ENCODE measurements at places on chromosomes 3 and 15.

GRCh38 chr3:46496746-46497555, 825 bp upstream of the RTP3 start:
- no peak for DNase-seq

- peak; percentile 11 for DNase-seq
Observed at GRCh38 chr3:173502983-173503568, 105.5 kb downstream of the NLGN1 start.

DNA sequence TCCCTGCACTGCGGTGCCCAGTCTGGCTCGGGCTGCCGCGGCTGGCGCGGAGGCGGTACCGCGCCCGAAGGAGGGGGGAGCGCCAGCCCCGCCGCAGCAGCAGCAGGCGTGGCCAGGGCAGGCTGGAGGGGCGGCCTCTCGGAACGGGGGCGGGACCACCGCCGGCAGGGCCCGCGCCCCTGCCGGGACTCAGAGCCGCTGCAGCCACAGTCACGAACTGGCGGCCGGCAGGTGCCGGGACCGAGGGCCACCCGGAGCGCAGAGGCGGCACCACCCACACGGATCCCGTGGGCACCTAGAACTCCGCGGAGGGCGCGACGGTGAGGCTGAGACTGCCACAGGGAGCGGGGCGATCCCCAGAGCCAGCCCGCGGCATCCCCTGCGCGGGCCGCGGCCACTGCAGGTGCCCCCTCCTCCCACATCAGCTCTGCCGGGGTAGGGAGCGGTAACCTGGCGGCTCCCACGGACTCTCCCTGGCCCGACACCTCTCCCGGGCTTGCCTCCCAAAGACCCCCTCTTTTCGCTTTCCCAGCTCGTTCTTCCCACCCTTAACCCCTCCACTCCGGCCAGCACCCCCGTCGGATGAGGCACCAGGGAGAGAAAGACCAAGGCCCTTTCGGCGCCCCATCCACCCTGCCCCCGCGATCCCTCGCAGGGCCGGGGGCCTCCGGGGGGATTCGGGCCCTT, at the start of gene VWA5B2:
Gene VWA5B2 (plus strand): TSS at position 192 of the 687 bp plus-strand sequence. CDS start 944 bp downstream, outside the sequence.
- peak; percentile 72 for DNase-seq

DNA sequence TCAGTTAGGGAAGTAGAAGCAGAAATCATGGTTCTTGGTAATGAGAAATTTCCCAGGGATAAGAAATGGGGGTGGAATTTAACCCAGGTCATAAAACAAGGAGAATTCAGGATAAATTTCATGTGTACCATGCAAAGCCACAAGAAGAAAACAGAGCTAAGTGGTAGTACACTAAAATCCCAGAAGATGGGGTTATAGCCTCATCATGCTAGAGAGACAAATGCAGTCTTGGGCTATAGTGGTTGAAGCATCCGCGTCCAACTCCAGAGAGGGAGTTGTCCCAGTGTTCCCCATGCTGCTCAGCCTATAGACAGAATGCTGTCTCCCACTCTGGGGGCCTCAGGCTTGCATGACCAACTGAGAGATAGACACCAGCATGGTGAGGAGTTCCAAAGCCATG, 36.2 kb upstream of the CLRN1 start:
- DNase-seq, result no peak

DNA sequence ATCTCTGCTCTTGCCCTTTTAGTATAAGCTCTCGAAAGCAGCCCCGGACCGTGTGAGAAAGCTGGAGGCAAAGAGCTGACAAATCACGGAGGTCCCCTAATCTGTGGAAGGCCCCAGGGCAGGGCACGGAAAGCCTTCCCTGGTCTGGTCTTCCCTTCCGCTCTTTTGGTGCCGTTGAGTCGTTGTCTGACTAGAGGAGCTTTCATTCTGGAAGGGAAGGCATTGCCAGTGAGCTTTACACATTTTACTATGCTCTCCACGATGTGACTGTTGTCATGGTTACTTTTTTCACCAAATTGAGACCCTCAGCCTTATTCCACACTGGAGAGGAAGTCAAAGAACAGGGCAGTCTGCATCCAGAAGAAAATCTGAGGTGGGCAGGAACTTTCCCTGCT, 71.7 kb downstream of the CYP19A1 start:
- DNase-seq, result no peak

GRCh38 chr15:91290553-91290952, 190.5 kb downstream of the SV2B start:
- no peak for DNase-seq

GRCh38 chr3:87696124-87697013, 362.4 kb downstream of the CGGBP1 start:
- no peak for DNase-seq

- DNase-seq, result no peak
Observed at GRCh38 chr3:50926868-50927267, 252.1 kb downstream of the DOCK3 start.

DNA sequence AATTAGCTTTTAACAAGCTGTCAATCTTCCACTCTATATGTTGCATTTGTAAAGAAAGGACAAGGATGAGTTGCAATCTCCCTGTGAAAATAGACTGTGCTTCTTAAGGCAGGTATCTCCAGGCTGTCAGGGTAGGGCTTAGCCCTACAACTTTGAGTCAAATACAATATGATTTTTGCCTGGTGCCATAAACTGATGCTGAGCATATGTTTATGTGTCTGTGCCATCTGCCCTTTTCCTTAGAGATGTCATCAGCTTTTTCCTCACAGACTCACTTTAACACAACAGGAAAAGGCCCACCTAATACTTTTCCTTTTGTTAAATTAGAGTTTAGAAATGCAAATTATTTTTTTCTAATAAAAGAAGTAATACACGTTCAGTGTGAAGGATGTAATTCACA, 548.3 kb downstream of the NLGN1 start:
- no peak for DNase-seq

DNA sequence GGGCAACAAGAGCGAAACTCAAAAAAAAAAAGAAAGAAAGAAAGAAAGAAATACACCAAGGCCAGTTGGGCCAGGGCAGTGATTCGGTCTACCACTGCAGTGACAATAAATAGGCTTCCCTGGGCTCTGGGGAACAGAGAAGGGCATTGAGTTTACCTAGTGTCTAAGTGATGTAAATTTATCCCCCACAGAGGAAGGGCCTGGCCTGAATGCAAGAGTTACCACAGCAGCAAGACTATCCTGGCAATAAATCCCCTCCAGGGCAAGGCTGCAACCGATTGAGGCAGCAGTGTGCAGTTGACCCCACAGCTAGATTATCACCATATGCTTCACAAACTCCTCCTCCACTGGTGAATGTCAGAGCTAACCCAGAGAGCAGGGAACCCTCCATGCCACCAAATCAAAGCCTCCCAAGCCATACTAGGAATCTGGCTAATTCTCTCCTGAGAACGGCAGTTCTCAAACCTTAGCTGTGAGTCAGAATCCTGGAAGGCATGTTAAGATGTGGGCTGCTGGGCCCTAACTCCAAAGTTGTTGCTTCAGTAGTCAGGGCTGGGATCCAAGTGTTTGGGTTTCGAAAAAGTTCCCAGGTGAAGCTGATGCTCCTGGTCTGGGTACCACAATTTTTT, 64.3 kb upstream of the GATM start:
- no peak for DNase-seq

GRCh38 chr3:76198086-76198485, 412.7 kb upstream of the ZNF717 start:
- DNase-seq, result no peak

DNA sequence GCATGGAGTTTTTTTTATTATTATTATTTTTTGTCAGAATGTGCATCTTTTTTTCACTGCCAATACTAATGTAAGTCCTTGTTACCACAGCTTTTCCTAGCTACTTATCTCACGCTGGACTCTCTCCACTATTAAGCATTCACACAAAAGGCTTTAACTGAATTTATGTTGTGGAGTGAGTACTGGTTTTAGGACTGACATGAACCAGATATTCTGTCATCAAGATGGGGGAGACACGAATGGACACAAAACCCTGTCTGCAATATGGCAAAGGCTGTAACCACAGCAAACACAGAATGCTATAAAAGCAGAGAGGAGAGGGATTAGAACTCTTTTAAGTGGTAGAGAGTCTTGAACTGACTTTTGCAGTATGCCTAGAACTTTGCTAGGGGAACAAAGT, 592.2 kb upstream of the TBL1XR1 start:
- no peak for DNase-seq

DNA sequence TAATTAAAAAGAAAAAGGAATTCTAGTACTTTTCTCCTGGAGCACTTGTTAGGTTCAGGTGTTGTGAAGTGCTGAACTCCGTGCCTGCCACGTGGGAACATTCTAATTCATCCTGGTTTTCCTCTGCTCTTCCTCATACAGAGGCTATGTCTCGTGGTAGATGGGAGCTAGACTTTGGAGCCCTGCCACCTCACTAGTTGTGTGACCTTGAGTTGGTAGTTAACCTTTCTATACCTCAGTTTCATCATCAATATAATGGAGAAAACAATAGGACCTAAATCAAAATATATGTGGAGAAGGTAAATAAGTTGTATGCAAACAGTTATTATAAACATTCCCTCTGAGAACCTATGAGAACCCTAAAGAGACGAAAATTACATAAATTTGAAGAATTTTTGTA, 10.6 kb downstream of the ALAS1 start:
- DNase-seq, result no peak

GRCh38 chr3:66803206-66803605, 194.9 kb upstream of the KBTBD8 start:
- no peak for DNase-seq

DNA sequence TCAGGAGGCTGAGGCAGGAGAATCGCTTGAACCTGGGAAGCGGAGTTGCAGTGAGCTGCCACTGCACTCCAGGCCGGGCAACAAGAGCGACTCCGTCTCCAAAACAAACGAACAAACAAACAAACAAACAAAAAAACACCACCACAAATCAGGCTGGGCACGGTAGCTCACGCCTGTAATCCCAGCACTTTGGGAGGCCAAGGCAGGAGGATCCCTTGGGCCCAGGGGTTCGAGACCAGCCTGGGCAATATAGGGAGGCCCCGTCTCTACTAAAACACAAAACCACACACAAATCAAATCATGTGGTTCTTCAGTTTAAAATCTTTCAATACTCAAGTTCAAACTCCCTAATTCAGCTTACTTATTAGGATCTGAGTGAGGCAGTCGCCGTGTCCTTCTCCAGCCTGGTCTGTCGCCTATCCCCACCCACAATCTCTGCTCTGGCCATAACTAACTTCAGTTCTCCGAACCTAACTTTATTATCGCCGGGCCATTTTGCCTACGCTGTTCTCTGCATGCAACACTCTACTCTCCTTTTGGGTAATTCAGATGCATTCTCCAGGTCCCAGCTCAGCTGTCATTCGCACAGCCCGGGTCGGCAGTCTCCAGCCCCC, 660 bp upstream of the RTF1 start:
- no peak for DNase-seq

GRCh38 chr3:141529717-141530414, 43.0 kb downstream of the RASA2 start:
- DNase-seq, result no peak

- no peak for DNase-seq
Observed at GRCh38 chr15:51184627-51185026, 89.9 kb upstream of the TNFAIP8L3 start.

- DNase-seq, result peak; percentile 33
Observed at GRCh38 chr3:186360779-186361178, 1.3 kb downstream of the DGKG start.

- DNase-seq, result no peak
Observed at GRCh38 chr3:149545049-149545448, 70.6 kb downstream of the TM4SF4 start.

DNA sequence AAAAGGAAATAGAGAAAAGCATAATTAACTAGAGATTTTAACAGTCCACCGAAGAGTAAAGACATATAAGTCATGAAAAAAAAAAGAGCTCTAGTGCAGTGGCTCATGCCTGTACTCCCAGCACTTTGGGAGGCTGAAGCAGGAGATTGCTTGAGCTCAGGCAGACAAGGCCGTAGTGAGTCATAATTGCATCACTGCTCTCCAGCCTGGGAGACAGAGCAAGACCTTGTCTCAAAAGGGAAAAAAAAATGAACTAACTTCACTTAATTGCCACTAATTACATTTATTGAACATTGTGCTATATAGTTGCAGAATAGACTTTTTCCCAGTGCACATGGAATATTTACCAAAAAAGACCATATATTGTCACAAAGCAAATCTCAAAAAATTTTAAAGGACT, 221.8 kb downstream of the CBLB start:
- no peak for DNase-seq

DNA sequence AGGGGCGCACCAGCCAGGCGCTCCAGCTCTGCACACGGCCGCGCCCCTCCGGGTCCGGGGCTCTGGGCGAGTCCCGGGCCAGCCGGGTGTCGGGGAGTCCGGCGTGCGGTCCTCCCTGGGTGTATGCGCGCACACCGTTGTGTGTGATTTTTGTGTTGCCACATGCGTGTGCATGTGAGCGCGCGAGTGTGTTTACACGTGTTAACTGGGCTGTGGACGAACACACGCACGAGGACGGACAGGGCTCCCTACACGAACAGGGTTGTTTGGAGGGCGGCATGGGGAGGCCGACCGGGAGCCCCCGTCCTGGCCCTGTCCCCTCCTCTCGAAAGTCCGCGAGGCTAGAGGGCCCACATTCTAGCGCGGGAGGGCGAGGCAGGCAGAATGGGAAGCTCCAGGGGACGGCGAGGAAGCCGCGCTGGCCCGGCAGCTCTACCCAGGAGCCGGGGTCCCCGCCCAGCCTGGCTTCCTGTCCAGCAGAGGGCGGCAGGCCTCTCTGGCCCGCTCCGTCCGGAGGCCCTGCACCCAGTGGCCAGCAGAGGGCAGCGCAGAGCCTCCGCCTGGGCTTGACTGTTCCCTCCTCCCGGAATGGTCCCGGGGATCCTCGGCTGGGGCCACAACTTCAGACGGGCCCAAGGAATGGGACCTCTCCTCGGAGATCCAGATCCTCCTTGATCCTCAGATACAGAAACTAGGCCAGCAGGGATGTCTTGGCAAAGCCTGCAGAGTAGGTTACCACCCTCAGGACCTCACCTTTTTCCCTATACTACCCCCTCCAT, 611 bp upstream of the LINGO1 start:
- DNase-seq, result peak; percentile 42

DNA sequence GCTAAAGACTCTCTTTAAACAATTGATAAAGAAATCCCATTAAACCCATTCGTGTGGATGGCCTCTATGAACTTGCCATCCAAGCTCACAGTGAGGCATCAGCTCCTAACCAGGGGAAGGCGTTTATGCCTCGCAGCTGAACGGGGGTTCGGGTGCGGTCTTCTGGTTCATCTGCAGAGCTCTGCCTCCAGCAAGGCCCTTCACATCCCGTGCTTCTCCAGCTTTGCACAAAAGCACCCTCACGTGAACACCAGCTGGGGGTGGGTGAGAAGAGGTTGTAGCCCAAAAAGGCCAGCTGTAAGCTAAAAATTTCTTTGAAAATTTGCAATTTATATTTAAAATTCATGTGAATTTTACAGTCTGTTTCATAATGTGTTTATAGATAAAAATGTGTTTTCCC, 39.5 kb upstream of the ZNF148 start:
- DNase-seq, result no peak

DNA sequence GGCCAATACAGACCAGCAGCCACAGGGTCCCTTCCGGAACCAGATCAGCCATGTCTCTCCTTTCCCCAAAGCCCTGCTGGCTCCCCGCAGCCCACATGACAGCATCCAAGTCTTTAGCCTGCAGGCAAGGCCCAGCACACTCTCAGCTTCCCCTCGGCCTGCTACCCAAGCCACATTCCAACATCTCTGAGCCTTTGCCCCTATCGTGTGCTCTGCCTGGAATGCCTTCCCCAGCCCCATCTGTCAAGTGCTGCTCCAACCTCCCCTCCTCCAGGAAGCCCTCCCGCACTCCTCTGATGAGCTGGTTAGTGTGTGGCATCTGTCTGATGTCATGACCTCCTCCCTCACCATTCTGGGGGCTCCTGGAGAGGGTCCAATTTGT, 8.5 kb downstream of the PLXND1 start:
- no peak for DNase-seq

- DNase-seq, result no peak
Observed at GRCh38 chr15:59199626-59200465, 6.8 kb upstream of the LDHAL6B start.

Measured in NCI-H2107 (cell line).